Activated CD4-positive, alpha-beta T cell treated with anti-CD3 and anti-CD28 coated beads, Interleukin-2, amount 50 U/mL, for 24 hours (primary cell): ENCODE measurements at places on chromosomes 11 and 22.

DNA sequence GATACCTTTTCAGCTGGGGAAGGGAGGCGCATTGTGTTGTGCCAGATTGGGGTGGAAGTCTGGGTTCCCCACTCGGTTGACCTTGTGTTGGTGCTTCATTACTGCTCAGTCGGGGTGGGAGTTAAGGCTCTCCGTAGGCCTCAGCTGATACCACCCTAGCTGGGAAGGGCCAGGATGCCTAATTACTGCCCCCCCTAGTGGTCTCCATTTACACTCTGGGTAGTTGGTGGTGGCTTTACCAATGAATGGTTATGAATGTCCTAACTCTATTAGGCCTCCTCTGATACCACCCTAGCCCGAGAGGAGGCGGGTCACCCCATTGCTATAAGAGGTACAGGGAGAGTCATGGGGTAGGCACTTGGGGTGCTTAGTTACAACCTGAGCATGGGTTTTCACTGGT, 27.5 kb upstream of the HIKESHI start:
- no peak for DNase-seq

- no peak for DNase-seq
Observed at GRCh38 chr22:47617186-47617585, 854.7 kb downstream of the TBC1D22A start.

DNA sequence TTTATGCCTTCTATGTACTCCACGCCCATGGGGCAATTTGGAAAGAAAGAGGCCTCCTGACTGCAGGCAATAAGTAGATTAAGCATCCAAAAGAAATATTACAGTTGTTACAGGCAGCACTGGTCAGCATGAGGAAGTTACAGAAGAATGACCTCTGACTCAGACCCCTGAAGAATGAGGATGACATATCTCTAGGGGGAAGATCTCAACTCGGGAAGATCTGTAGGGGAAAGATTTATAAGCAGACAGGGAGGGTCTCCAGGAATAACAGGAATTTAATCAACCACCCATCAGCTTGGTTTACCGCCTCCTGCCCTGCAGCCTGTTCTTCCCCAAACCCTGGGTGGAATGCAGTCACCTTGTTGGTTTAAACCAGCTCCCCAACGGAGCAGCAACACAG, 58.0 kb downstream of the RCN1 start:
- no peak for DNase-seq

DNA sequence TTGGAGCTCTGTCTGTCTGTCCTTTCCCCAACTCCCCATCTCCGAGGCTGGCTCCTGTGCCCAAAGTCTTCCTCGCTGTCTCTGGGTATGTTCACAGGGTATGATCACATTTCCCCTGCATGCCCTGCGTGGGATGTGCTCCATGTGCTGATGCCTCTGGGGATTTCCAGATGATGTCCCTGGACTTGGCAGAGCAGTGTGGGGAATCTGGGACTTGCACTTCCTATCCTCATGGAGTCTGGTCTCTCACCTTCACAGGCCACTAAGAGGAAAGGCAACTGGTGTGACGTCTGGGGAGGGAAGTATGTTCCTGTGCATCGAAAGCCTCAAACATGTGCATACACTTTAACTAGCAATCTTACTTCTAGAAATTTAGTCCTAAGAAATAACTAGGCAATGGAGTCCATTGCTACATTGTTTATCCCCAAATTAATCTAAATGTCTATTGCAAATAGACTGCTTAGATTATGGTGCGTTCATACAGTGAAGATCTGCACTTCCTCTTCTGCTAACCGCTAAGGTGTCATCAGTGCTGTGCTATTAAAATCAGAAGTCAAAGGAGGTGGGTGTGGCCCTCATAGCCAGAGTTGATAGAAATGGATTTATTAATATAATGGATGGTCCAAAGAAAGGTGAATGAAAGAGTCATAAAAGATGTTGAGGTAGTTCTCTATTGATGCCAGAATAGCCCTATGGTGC, 20.8 kb downstream of the TIMP3 start:
- no peak for DNase-seq

- no peak for DNase-seq
Observed at GRCh38 chr11:102422817-102423712, 29.5 kb downstream of the TMEM123 start.

- no peak for DNase-seq
Observed at GRCh38 chr22:22023581-22024137, 41.1 kb upstream of the TOP3B start.

GRCh38 chr22:17357688-17358087, 11.6 kb upstream of the CECR2 start:
- no peak for DNase-seq

GRCh38 chr22:24550902-24551435, 4.0 kb downstream of the GUCD1 start:
- no peak for DNase-seq

- no peak for DNase-seq
Observed at GRCh38 chr22:23179381-23180299, 669 bp upstream of the BCR start.

DNA sequence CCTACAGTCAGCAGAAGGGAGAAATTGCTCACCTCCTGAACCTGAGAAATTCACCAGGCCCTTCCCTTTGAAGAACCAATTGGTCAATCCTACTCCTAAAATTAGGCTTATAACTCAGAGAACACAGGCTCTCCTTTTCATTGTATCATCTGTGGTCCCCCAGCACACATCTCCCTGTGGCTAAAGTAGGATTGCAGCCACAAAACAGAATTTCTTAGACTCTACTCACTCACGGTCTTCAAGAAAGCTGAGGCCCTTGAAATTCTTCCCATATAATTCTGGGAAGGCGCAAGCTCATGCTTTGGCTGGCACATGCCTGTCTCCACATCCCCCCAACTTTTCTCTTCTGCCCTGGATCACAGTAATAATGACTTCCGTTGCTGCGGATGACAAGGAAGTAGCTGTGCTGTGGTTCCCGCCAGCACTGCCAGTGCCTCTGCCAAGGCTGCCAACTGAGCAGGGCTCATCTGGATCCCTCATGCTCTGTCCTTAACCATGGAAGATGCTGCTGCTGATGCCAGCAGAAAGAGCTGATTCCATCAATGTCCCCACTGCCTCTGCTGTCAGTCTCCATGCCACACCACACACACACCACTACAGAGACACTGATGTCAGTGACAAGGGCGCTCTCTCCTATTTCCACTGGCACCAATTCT, 200.6 kb upstream of the POU2AF2 start:
- DNase-seq: no peak

DNA sequence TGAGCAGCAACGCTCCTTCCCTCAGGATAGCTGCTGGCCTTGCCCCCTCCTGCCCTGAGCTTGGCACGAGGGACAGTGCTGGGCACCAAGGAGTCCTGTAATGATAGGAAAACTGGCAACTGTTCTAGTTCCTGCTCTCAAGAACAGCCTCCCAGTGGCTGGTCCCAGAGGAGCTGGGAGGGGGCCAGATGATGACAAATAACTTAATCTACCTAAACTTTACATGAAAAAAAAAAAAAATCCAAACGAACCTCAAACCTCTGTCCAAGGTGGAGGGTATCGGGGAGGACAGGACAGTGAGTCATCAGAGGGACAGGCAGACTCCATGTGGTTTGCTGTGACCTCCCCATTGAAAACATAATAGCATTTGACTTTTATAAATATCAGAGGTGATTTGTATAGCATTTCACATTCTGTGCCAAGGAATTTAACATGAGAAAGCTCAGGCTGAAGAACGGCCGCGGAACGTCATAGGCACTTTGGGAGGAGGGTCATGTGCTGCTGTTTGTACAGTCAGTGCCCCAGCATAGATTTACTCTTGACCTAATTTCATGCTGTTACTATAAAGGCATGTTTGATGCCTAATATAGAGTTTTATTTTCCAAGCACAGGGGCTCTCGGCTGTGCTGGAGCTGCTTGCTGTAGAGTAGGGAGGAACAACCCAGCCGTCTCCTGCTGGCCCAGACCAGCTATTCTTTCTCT, 98.2 kb upstream of the NNMT start:
- DNase-seq: no peak

- no peak for DNase-seq
Observed at GRCh38 chr11:120523196-120523595, 11.6 kb downstream of the GRIK4 start.

GRCh38 chr22:17705951-17706900, 67.7 kb downstream of the BCL2L13 start:
- DNase-seq: peak; percentile 52

GRCh38 chr22:21034989-21035388, 2.6 kb upstream of the SLC7A4 start:
- DNase-seq: no peak

DNA sequence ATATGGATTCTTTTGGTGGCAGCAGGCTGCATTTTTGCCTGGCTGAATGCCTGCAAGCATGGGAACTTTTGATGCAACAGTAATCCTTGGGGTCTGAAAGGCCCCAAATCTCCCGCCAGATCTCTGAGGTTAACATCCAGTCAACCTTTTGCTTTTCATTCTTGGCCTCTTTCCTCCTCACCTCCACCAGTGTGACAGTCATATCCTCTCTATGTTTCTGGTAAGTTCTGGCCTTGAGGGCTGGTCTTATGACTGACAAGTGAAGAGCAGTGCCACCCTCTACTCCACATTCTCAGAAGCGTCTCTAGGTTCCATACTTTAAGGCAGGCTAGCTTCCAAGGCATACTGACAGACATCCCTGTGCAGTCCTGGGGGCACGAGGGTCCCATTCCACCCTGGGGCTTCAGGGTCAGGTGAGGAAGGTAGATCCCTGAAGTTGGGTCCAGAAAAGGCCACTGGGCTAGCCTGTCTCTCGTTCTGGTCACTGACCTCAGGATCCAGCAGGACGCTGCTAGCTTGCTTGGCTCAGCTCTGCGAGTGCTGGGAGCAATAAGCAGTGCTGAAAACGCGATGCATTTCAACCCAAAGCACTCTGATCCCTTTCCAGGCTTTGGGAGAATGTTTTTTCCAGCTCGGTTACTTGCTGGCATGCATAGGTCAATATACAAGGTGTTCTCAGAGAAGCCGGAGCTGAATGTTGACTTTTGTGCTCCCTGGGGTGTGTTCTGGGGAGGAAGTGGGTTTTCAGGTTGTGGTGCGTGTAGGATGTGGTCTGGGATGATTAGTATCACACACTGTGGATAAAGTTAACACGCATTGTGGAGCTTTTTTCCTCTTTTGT, 75.2 kb downstream of the PTPRJ start:
- peak; percentile 55 for DNase-seq

DNA sequence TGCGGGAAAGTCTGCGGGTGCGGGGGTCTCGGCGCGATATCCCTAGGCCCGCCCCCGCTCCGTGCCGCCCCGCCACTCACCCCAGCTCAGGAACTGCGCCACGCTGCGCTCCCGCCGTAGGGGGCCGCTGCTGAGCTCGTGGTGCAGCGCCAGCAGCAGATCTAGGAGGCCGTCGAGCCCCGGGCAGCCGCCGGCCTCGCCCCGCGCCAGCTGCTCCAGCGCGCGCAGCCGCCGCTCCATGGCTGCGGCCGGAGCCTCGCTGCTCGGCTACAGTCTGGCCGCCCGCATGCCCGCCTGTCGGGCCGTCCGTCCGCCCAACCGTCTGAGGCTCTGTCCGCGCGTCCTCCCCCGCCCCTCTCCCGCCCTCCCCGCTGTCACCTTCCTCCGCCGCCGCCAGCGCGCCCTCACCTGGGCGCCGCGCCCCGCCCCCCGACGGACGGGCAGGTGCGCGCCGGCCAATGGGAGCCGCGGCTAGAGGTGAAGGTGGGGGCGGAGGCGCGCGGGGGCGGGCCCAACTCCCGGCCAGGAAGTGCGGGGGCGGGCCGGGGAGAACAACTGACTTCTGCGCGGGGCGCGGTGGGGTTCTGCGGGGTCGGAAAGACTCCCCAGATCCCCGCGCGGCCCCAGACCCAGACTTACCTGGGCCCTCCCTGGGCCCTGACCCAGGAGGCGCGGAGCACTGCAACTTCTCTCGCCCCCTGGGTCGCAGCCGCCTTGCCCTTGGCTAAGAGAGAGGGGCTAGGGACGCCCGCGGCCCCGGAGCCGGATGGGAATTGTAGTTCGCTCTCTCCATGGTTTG, at the start of gene CDC42BPG:
TSS of gene CDC42BPG (minus strand) at position 324 of the 799 bp plus-strand sequence. CDS start at position 240, 84 bp downstream.
- DNase-seq: no peak

- DNase-seq: no peak
Observed at GRCh38 chr11:95916049-95916448, 7.9 kb downstream of the MTMR2 start.

DNA sequence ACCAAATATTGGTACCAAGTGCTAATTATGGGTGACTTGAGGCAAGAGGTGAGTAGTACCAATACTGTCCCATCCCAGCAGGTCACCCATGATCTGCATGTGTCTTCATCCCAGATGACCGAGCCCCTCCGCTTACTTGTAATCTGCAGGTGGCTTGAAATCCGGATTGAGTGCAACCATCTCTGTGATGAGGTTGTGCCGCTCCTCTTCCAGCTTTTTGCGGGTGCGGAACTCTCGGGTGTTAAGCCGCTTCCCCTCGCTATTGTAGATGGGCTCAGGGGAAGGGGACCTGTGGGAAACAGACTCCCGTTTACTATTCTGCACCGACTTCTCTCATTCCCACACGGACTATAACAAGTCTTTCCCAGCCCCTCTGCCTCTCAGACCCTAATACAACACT, 8.2 kb downstream of the SF1 start:
- DNase-seq: no peak

DNA sequence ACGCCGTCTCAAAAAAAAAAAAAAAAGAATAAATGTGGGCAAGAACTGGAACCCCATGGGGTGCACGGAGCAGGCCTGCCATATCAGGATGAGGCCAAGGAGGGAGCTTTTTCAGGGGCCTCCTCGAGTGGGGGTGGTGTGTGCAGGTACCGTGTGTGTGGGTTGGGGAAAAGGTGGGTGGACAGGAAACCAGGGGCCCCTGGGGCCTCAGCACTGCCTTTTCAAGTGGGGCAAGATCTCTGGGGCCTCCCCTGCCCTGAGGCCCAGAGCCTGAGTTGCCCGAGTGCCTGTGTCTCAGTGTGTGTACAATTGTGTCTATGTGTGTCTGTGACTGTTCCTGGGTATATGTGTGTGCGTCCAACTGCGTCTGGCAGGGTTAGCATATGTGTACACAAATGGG, 23.8 kb downstream of the TEF start:
- DNase-seq: no peak

DNA sequence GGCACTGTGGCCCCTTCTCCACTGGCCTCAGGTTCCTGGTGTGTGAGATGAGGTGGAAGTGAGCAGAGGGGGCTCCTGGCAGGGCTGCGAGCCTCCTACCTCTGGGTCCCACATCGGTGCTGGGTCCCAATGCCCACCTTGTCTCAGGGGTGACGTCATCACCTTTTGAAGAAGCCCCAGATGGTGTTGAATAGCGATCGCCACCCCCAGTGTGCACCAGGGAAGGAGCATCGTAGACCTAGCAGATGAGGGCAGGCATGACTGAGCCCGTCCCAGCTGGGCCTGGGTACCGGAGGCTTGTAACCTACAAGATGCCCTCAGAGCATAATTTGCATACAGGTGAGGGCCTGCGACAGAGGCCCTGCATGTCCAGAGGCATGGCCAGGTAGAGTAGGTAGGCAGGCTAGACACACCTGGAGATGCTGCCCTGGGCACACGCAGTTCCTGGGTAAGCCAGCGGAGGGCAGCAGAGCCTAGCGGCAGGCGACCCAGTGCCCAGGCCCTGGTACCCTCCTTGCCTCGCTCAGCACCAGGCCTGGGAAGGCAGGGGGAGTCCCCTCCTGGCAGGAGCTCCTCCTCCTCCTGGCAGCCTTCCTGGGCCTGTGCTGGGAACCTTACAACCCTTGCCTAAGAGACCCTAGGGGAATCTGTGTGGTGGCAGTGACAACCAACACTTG, 52.5 kb downstream of the TPCN2 start:
- peak; percentile 69 for DNase-seq

- DNase-seq: no peak
Observed at GRCh38 chr22:37045958-37046357, 5.6 kb upstream of the KCTD17 start.

- no peak for DNase-seq
Observed at GRCh38 chr11:125452125-125452470, 44.0 kb downstream of the FEZ1 start.
